ENCODE measurements at places on chromosomes 7 and 10.

- DNase-seq = no peak
Measured at GRCh38 chr7:157910446-157910845, 573.6 kb downstream of the DNAJB6 start.

GRCh38 chr7:10919923-10920322, 53.7 kb upstream of the PHF14 start:
- DNase-seq = no peak

GRCh38 chr7:20698469-20698868, 83.0 kb downstream of the ABCB5 start:
- no peak for DNase-seq

- peak; percentile 61 for DNase-seq
Measured at GRCh38 chr7:77727936-77728701, 31.9 kb downstream of the RSBN1L start.

DNA sequence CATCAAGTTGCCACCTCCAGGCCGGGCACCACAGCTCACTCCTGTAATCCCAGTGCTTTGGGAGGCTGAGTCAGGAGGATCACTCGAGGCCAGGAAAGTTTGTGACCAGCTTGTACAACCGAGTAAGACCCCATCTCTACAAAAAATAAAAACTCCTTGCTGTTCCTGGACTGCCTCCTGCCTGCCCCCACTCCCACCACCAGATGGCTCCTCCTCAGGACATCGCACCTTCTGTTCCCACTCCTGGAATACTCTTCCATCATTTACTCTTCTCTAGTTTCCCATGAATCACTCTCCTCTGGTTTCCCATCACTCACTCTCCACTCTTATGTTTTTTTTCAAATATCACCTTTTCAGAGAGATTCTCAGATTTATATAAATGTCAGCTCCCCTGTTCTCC, 540.7 kb downstream of the CALN1 start:
- DNase-seq = no peak

GRCh38 chr7:33243319-33243881, 114.0 kb downstream of the BBS9 start:
- DNase-seq = peak; percentile 81

DNA sequence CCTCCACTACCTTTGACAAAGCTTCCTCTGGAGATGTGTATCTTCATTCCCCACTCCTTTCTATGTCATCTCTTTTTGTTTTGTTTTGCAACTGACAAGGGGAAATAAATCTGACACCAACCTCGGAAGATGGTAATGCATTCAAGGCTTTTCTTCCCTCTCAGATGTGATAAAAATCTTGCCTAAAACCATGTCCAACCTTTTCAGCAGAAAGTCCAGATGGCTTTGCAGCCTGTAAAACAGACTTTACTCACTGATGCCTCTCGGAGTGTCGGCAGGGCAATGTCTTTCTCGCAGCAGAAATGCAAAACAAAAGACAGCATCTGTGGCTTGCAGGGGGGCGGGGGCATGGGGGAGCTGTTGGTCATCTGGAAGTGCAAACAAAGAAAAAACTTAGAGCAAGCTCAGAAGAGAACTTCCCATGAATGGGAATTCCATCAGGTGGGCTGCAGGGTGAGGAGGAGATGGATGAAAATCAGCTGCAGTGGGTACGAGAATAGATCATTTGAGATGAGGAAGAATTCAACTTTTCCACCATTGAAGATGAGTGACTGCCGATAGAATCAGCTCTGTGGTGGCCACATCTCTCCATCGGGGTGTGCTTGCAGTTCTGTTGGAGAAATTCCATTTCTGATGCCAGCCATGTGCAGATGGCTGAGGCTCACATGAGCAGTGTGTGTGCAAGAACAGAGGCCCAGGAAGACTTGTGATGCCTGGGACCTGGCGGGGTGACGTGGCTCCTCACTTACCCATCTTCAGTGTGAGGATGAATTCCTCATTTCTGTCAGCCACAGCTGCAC, 237.7 kb downstream of the WDR37 start:
- no peak for DNase-seq

- no peak for DNase-seq
Measured at GRCh38 chr10:122073508-122073907, 84.5 kb downstream of the TACC2 start.

GRCh38 chr7:135366843-135367508, 133.3 kb downstream of the STRA8 start:
- no peak for DNase-seq

DNA sequence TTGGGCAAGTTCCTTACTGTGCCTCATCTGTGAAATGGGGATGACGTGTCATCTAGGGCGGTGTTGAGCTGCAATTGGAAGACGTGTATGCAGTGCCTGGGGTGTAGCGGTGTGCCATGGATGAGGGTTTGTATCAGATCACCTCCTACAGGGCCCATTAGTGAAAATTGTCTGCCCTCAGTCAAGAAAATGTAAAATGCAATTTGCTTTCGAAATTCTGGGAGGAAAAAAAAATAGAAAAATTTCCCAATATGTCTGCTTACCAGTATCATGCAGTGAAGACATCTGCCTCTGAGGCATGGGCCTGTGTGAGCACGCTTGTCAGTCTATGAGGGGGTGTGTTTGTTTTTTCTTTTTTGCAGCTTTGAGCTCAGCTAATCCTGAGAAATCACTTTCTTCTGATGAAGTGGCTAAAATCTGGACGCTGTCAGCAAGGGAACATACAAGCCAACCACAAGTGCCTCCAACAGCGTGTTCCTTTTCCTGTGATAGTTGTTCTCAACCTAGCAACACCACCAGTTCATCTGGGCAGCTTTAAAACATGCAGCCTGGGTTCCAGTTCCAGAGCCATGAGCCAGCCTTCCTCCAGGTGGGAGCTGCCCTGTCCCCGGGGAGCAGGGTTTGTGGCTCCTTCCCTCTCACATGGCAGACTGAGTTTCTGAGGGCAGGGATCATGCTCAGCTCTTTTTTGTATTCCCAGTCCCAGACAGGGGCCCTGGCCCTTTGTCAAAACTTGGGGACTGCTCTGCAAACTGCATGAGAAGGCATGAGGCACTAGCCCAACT, 10.3 kb downstream of the FAM241B start:
- peak; percentile 5 for DNase-seq
